ENCODE measurements at places on chromosomes 7 and 10.

DNA sequence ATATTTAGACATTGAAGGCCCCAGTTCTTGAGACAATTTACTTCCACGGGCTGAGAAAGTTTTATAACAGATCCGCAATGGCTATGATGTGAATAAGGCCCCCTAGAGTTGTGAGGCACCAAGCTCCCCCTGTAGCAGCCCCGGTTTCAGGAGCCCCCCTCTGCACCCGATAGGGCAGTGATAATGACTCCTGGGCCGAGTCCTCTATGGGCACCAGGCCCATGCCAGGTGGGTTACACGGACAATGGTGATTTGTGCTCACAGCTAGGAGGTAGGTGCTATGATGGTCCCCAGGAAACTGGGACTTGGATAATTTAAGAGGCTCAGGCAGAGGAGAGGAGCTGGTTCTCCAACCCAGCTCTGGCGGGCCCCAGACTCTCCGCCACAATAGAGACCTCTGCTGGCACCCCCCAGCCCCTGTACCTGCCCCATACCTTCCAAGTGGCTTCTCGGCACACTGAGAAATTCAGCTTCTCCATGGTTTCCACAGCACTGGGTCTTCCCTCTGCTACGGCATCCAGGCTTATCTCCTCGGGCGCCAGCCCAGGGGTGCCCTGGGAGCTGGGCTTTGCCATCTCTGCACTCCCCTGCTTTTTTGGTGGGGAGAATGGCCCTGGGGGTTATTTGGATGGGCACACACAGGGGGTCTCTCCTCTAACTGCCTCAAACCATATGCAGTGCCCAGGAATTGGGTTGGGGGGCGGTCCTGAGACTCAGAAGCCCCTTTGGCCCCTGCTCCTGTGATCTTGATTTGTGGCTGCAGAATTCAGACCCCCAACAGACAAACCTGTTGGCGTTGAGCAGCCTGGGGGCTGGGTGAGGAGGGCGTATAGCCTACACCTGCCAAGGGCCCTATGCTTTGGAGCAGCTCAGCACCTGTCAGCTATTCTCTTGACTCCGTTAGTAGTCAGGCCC is 12.2 kb upstream of the KCP start:
- no peak for DNase-seq

DNA sequence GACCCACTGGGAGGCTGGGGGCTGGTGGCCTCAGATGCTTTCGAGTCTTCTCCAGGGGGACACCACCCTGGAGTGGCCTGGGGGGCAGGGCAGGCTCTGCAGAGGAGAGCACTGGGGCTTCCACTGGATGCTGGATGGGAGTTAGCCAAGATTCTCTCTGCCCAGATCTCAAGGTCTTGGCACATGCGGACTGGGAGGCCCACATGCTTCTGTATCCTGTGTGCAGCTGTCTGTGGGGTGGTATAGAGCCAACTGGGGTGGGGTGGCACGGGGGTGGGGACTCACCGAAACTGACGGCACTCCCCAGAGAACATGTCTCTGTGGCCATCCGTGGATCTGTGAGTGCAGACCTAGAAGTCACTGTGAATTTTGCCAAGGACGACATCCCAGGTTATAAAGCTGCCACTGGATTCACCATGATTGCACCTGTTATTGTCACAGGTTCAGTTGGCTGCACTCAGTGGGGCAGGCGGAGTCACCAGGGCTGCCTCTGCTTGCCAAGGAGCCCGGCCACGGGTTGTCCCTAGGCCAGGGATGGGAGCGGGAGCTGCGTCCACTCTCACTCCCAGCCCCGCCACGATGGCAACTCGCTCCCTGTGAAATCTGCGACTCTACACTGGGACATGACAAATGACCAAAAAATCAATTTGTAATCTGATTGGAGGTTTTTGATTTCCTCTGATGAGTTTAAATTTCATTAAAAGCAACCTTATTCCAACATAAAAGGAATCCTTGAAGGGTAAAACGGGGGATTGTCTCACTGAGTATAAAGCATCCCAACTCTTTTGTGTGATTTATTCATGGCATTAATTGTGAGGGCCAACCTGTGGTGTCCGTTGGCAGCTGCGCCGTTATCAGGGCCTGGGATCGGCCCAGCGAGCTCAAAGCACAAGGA is 131.3 kb downstream of the EBF3 start:
- no peak for DNase-seq

GRCh38 chr10:70680899-70681730 is 8.8 kb downstream of the ADAMTS14 start:
- no peak for DNase-seq

- no peak for DNase-seq
Measured at GRCh38 chr7:132226046-132226956, 350.0 kb downstream of the PLXNA4 start.

- peak; percentile 41 for DNase-seq
Measured at GRCh38 chr10:3775696-3776551, 9.1 kb downstream of the KLF6 start.

GRCh38 chr10:43892062-43892770 is 243.5 kb upstream of the ZNF32 start:
- DNase-seq = no peak

DNA sequence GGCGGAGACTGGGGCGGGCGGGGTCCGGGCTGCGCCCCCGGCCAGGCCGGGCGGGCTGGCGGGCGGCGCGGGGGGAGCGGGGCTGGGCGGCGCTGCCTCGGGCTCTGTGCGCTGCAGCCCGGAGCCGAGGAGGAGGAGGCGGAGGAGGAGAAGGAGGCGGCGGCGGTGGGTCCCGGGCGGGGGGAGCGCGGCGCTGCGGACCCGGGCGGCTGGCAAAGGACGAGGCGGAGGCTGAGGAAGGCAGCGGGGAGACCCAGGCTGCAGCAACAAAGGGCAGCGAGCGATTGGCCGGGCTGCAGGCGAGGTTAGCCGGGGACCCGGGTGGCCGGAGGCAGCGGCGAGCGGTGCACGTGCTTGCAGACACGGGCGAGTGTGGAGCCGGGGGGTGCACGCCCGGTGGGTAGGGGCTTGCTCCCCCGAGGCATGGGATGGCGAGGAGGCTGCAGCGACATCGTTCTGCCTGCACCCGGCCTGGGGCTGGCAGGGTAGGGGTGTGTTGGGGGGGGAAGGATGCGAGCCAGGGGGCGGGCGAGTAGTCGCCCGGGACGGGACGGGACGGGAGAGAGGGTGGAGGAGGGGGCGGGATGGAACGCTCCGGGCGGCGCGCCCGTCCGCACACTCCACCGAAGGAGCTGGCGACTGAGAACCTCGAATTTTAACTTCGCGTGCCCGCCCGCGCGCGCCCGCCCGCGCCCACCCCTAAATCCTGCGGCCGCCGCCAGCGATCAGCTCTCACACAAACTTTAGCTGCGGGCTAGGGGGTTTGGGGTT is 844 bp upstream of the KAT6B start:
- peak; percentile 65 for DNase-seq

GRCh38 chr7:112896026-112896601 is 105.9 kb upstream of the TMEM168 start:
- DNase-seq = no peak

Data from CD4-positive, alpha-beta memory T cell (primary cell).